Pulmonary artery endothelial cell (primary cell): ENCODE measurements at places on chromosomes 2 and 18. TPM values are rescaled to one million over a fixed set of nuclear protein-coding genes. Genes with fewer than 3 reads are reported as not detected.

CDK5R2 gene
- not detected in 2 replicates for total RNA-seq

TTC39C gene
- 3.2 and 7.3 TPM in 2 replicates for total RNA-seq

CCDC68 gene
- total RNA-seq: 1.1 and 1.6 TPM in 2 replicates

PXDN gene
- 249 and 307 TPM in 2 replicates for total RNA-seq

GRCh38 chr2:31251018-31251417, 17.1 kb downstream of the EHD3 start:
- no peak for DNase-seq

GPBAR1 gene
- 0.07 TPM in 2 replicates for total RNA-seq

LYG1 gene
- total RNA-seq: 0.26 and 0.39 TPM in 2 replicates

- no peak for DNase-seq
Observed at GRCh38 chr2:101341421-101341820, 32.9 kb upstream of the RNF149 start.

DSG4 gene
- total RNA-seq: not detected in 2 replicates
